ENCODE measurements at places on chromosomes 7 and 10.
A peak's percentile ranks its signal among the peaks of the same experiment; 100 is the strongest.

DNA sequence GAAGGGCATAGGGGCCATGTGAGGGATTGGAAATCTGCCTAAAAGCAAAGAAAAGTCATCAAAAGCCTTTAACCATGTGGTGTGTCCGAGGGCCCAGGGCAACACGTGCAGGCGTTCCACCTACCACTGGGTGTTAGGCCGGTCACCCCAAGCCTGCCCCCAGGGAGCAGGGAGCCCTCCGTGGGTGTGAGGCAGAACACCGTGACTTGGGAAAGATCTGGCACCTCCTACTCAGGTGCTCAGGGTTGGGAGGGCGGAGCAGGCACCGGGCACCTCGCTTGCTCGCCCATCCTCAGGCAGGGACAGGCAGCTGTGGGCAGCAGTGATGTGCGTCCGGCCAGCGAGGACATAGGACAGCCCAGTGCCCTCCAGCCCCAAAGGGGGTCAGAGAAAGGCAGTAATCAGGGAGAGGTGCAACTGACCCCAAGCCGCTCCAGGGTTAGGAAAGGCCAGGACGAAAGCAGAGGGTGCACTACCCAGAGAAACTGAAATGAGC lies 80.7 kb upstream of the CHST15 start:
- no peak for DNase-seq

- no peak for DNase-seq
Observed at GRCh38 chr7:138186951-138187351, 110.7 kb downstream of the AKR1D1 start.

- no peak for DNase-seq
Observed at GRCh38 chr10:26378861-26379294, 59.3 kb upstream of the APBB1IP start.

DNA sequence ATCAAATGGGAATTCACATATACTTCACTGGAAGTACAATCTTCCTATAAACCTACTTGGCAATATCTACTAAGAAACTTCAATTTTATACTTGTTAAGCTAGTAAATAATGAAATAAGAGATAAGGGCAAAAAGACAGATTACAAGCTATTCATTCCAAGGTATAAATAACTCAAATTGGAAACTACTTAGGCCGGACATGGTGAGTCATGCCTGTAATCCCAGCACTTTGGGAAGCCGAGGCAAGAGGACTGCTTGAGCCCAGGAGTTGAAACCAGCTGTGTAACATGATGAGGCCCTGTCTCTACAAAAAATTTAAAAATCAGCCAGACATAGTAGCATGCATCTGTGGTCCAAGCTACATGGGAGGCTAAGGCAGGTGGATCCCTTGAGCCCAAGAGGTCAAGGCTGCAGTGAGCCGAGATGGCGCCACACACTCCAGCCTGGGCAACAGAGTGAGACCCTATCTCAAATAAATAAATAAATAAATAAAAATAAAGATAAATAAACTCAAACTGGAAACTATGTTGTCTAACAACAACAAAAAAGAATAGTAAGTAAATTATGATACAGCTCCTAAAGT lies 37.6 kb downstream of the ARHGAP21 start:
- DNase-seq: no peak

DNA sequence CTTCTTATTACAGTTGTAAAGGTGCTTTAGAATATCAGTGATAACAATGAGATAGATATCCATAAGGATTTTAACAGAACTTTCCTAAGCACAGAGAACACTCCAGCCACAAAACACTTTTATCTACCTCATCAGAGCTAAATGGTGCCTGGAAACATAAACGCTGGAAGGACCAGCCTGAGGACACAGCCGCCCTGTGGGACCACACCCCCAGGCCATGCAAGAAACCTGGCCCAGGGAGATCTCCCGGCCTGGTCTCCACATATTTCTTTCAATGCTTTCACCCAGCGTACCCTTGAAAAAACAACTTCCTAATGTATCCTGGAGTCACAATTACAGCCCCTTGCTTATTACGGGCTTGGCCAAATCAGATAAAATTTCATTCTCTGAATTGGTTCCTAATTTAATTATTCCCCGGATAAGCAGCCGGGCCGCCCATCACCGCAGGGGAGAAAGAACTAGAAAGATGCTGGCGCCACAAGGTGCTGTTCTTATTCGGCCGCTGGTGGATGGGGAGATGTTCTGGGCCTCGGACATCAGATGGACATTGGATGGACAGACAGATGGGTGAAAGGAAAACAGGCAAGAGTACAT lies 11.8 kb downstream of the CHST15 start:
- DNase-seq: no peak

- no peak for DNase-seq
Observed at GRCh38 chr10:113056441-113057021, 106.5 kb downstream of the TCF7L2 start.

GRCh38 chr7:40808378-40808942 lies 673.7 kb downstream of the SUGCT start:
- no peak for DNase-seq

DNA sequence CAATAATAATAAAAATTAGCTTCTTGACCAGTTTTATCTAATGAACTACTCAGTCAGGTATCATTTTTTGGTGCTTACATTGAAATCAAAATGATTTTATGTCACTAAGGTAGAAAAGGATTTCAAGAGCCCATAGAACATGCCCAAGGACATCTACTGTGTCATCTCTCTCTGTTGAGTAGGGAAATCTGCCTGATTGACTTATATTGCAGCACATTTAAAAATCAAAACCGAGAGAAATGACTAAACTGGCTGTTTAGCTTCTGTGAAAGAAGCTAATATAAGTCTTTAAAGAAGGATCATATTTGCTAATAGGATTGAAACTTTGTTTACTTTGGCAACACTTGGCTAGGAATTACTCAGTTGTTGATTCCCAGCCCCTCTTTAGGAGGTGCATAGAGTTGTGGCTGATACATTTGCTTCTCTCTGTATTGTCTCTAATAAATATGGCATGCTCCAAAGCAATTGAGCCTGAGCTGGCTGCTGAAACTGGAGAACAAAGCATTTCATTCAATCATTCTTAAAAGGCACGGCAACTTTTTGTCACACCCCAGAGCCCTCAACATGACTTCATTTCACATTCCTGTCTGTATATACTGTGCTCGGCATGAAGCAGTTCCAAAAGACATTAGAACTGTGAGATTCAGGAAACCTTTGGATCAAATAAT lies 1096.9 kb upstream of the POT1 start:
- DNase-seq: no peak

- DNase-seq: no peak
Observed at GRCh38 chr10:35327790-35328403, 8.4 kb upstream of the CCNY start.

DNA sequence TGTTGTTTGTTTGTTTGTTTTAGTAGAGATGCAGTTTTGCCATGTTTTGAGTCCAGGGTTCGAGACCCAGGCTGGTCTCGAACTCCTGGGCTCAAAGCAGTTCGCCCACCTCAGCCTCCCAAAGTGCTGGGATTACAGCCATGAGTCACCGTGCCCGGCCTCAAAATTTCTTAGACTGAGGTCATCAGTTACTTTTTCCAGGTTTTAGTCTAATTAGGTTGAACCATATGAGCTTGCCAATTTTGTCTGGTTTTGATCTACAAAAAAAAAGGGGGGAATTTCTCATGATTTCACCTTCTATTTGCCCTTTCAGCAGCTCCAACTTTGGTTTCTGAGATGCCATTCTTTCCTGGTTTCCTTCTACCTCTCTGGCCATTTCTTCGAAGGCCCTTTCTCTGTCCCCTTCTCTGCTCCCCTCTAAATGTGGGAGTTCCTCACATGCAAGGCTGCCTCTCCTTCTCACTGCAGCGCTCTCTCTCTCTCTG lies 5.5 kb downstream of the CUEDC2 start:
- DNase-seq: no peak

DNA sequence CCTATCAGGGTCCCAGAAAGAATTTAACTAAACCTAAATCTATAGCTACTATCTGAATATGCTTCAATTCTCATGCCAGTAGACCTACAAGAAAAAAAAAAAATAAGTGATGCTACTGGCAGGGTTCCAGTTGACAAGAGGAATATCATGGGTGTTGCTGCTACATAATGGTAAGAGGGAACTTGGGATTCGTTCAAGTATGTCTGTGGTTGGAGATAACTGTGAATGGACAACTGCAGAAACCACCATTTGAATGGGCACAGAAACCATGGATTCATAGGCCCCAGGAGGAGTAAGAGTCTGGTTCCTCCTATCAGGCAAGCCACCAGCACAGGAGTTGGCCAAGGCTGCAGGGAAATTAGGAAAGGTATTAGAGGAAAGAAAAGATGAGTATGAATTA lies 287.6 kb upstream of the HGF start:
- DNase-seq: no peak

DNA sequence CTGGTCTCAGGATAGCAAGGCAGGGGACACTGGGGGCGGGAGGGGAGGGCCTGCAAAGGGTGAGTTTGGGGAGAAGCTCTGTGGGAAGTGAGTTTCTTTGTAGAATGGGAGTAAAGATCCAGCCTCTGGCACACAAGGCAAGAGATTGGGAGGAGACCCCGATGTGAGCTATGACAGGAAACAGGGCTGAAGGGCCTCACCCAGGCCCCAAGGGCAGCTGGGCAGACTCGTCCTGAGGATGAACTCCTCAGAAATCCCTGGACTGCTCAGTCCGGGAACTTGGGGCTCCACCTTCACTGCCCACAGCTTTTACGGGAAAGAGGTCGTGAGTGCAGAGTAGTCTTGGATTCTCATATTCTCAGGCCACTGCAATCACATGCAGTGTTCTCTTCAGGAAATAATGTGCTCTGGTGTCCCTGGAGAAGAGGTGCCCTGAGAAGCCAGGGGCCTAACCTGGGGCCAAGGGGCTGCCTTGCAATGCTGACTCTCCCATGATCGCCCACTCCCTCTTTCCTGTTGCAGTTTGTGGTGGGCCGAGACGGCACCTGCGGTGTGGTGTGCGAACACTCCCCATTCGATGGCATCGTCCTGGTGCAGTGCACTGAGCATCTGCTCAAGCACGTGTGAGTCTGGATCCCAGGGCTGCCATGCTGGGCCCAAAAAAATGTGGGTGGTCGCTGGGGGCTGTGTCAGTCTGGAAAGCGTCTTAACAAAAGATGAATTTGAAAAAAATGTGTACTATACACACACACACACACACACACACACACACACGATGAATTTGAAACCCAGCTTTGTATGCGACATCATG lies 31.3 kb upstream of the C10orf53 start:
- no peak for DNase-seq

DNA sequence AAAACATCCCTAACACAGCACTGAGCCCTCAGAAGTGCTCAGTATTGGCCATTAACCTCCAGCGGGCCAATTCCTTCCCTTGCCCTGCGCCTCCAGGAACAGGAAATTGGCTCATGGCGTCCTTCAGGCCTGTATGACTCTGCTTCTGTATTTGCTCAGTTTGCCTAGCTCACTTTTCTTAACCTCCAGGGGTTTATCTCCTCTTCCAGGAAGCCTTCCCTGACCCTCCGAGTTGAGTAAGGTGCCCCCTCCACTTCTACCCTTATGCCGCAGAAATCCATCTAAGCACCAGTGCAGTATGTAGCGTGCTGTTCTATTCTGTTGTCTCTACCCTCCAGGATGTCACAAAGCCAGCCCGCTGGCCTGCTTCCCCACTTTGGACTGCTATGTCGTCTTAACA lies 1.1 kb upstream of the SFXN4 start:
- no peak for DNase-seq

DNA sequence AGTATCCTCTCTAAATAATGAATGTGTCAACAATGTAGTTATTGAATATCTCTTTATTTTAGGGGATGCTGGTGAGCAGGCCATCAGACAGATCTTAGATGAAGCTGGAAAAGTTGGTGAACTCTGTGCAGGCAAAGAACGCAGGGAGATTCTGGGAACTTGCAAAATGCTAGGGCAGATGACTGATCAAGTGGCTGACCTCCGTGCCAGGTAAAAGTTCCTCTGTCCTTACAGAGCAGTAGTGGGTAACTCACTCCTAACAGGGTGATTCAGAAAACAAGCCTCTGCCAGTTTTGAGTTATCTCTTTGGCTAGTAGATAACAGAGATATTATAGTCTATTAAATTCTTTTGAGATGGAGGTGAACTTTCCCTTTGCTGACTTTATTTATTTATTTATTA lies 67.3 kb downstream of the AP3M1 start:
- DNase-seq: no peak

GRCh38 chr10:16809074-16809718 lies 8.0 kb downstream of the RSU1 start:
- no peak for DNase-seq

DNA sequence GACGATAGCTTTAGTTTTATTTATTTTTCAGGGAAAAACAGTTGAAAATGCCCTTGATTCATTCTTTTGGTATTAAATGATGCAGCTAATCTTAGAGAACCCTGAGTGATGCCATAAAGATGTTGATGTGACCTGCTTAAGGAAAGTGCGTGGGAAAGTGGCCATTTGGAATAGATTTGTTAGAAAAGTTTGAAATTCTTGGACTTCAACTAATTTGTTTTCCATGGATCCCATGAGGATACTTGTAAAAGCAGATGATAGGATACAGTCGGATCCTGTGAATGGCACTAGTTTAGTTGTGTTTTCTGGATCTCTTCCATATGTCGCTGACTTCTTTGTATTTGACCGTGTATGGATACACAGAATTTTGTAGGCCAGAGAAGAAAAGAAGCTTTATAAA lies 69.0 kb downstream of the SEPTIN7 start:
- DNase-seq: no peak

GRCh38 chr10:132448248-132448731 lies 51.3 kb downstream of the PWWP2B start:
- peak; percentile 50 for DNase-seq

GRCh38 chr10:14761372-14761771 lies 13.3 kb downstream of the FAM107B start:
- DNase-seq: no peak

DNA sequence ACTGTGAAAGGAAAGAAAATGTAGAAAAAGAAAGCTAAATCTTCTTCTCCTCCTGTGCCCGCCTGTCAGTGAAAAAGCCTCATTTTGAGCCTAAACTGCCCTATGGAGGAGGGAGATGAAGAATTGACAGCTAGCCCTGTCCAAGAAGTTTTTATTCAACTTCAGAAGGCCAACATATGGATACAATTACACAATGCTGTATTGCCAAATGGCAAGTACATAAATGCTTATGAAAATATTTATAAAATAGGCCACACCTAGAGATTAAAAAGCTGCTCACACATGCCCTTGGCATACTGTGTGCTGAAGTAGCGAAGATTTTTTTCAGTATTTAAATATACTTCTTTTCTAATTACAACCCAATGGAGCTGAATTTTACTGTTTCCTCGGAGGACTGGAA lies 65.1 kb upstream of the NEBL start:
- DNase-seq: no peak

GRCh38 chr10:58746474-58747185 lies 234.0 kb downstream of the BICC1 start:
- DNase-seq: no peak

GRCh38 chr10:94626476-94626875 lies 57.1 kb upstream of the CYP2C18 start:
- DNase-seq: no peak

Data from NCI-H1436 (cell line).